Endothelial cell of umbilical vein (primary cell): ENCODE measurements at places on chromosomes 4 and X. TPM values are rescaled to one million over a fixed set of nuclear protein-coding genes. Genes with fewer than 3 reads are reported as not detected.

DNA sequence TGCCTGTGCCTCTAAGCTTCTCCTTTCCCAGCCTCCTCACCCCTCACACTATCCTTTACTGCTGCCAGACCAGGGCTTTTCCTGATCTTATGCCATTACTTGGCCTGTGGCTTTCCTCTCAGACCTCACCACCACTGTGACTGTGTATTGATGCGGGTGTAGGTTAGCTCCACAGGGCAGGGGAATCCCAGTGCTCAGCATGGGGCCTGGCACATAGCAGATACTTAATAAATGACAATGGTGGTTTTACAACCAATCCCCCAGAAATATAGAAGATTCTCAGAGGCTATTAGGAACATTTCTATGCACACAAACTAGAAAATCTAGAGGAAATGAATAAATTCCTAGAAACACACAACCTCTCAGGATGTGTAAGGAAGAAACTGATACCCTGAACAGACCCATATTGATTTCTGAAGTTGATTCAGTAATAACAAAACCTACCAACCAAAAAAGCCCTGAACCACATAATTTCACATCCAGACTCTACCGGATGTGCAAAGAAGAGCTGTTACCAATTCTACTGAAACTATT is 129.6 kb upstream of the QRFPR start:
- no peak overlapping the region for H3K4me3 ChIP-seq
- DNase-seq = no peak
- no peaks in the 10 kb centered on the region for H3K36me3 ChIP-seq
- no peak overlapping the region for H3K27ac ChIP-seq
- no peaks in the 10 kb centered on the region for H3K27me3 ChIP-seq

DNA sequence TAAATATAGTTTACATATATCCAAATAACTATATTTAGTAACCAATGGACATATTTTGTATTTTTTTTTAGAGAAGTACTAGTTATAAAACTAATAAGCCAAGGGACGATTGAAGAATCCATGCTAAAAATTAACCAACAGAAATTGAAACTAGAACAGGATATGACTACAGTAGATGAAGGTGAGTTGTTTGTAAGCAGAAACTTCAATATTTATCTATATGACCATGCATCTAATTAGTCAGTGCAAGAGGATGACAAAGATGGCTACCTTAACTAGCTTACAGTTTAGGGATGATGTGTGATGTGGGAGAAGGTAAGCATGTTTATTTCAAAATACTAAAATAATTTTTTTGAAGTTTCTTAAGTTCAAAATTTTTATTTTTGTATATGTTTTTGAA is 57.7 kb downstream of the HPGDS start:
- H3K27me3 ChIP-seq = no peaks in the 10 kb centered on the region
- no peak for DNase-seq
- H3K4me1 ChIP-seq = no peaks in the 10 kb centered on the region
- H3K4me3 ChIP-seq = no peak overlapping the region
- H3K27ac ChIP-seq = no peak overlapping the region
- peaks cover 2% of the 10 kb centered on the region for H3K36me3 ChIP-seq

- H3K4me3 ChIP-seq = no peak overlapping the region
- H3K4me1 ChIP-seq = no peaks in the 10 kb centered on the region
- H3K36me3 ChIP-seq = no peaks in the 10 kb centered on the region
- no peak overlapping the region for H3K27ac ChIP-seq
- DNase-seq = peak; percentile 11
Measured at GRCh38 chrX:100120956-100121355, 289.1 kb downstream of the PCDH19 start.

DNA sequence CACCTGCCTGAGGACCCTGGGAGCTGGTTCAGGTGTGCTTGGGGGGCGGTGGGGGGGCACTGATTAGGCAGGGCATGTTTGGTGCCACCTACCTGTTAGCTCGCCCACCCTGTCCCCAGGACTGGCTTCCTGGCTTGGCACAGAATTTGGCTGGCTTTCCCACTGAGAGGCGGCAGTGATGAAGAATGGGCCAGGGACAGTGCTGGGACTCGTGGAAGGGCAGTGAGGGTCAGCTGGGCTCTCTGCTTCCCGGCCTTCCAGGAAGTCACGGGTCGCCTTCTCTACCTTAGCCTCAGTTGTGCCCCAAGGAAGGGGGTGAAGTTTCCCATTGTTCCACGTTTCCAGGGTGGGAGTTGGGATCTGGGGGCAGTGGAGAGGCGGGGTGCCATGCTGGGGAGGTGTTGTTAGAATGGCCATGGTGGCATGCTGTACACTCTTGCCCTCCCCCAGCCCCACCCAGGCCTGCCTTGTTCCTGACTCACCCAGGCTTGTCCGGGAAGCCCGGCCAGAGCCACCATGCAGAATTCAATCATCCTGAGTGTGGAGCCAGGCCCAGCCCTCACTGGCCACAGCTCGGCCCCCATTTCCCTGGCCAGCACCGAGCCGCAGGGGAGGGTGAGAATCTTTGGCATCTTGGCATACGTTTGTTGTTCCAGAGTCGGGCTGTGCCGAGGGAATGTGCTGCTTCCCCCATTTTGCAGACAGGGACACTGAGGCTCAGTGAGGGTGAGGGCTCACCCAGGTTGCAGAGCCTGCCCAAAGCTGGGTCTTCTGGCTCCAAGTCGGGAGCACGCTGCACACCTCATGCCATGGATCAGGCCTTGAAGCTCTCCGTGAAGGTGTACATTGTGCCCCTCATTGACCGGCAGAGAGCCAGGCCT is 21.9 kb upstream of the GPR78 start:
- DNase-seq = no peak
- no peaks in the 10 kb centered on the region for H3K27me3 ChIP-seq
- H3K27ac ChIP-seq = no peak overlapping the region
- no peaks in the 10 kb centered on the region for H3K36me3 ChIP-seq
- no peaks in the 10 kb centered on the region for H3K4me1 ChIP-seq

- H3K4me3 ChIP-seq = no peak overlapping the region
- H3K4me1 ChIP-seq = no peaks in the 10 kb centered on the region
- DNase-seq = no peak
Measured at GRCh38 chr4:108570993-108571569, 49.3 kb upstream of the RPL34 start.

DNA sequence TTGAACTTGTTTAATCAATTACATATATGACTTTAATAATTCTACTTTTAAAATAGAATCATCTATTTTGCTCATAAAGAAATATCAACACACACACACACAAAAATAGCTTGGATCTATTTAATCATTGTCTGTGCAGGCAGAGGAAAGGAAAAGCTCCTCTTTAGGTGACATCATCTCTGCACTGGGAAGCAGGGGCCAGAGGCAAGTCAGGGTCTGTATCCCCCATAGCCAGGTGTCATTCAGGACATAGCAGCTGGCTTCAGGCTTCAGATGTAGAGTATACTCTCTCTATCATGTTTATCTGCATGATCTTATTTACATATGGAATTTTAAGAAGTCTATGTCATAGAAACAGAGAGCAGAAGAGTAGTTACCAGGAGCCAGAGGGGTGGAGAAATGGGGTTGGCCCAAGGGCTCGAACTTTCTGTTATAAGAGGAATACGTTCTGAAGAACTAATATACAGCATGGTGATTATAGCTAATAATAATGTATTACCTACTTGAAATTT is 110.4 kb upstream of the LDB2 start:
- no peak overlapping the region for H3K27ac ChIP-seq
- DNase-seq = no peak
- H3K36me3 ChIP-seq = no peaks in the 10 kb centered on the region
- no peaks in the 10 kb centered on the region for H3K27me3 ChIP-seq
- H3K4me1 ChIP-seq = peaks cover 10% of the 10 kb centered on the region

GRCh38 chr4:40265910-40266274 is 69.1 kb downstream of the RHOH start:
- H3K4me1 ChIP-seq = no peaks in the 10 kb centered on the region
- H3K27ac ChIP-seq = no peak overlapping the region
- no peaks in the 10 kb centered on the region for H3K27me3 ChIP-seq
- no peak overlapping the region for H3K4me3 ChIP-seq
- H3K36me3 ChIP-seq = no peaks in the 10 kb centered on the region

GRCh38 chr4:52103319-52103718 is 52.2 kb downstream of the SPATA18 start:
- H3K4me3 ChIP-seq = no peak overlapping the region
- no peak overlapping the region for H3K27ac ChIP-seq
- H3K27me3 ChIP-seq = no peaks in the 10 kb centered on the region
- no peaks in the 10 kb centered on the region for H3K36me3 ChIP-seq
- DNase-seq = peak; percentile 7

DNA sequence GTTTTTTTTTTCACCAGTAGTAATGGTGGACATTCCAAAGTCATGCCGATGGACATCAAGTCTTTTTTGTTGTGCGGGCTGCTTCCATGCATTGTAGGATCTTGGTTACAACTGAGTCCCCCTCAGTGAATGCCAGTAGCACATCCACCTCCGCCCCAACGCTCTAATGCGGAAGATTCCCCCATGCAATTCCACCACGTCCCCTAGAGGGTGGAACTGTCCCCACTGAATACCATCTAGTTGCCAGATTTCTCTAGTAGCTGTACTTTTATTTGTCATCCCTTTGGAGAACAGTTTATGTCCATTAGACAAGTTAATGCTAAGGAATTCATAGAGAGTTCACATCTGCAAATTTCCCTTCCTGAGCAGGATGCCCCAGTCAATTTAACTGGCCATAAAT is 6.7 kb downstream of the SHISA3 start:
- no peaks in the 10 kb centered on the region for H3K27me3 ChIP-seq
- H3K27ac ChIP-seq = no peak overlapping the region
- H3K36me3 ChIP-seq = no peaks in the 10 kb centered on the region

GRCh38 chrX:149572743-149573142 is 14.5 kb downstream of the MAGEA9B start:
- no peaks in the 10 kb centered on the region for H3K36me3 ChIP-seq
- no peak overlapping the region for H3K27ac ChIP-seq
- no peaks in the 10 kb centered on the region for H3K27me3 ChIP-seq
- H3K4me1 ChIP-seq = no peaks in the 10 kb centered on the region
- DNase-seq = no peak

GRCh38 chrX:118862091-118862490 is 38.5 kb downstream of the ZCCHC12 start:
- no peaks in the 10 kb centered on the region for H3K36me3 ChIP-seq
- H3K4me3 ChIP-seq = no peak overlapping the region
- H3K27me3 ChIP-seq = no peaks in the 10 kb centered on the region
- H3K27ac ChIP-seq = no peak overlapping the region
- no peak for DNase-seq

GRCh38 chr4:31548823-31549222 is 828.7 kb downstream of the PCDH7 start:
- no peak overlapping the region for H3K27ac ChIP-seq
- H3K27me3 ChIP-seq = no peaks in the 10 kb centered on the region
- no peaks in the 10 kb centered on the region for H3K36me3 ChIP-seq
- H3K4me1 ChIP-seq = no peaks in the 10 kb centered on the region
- no peak for DNase-seq

DNA sequence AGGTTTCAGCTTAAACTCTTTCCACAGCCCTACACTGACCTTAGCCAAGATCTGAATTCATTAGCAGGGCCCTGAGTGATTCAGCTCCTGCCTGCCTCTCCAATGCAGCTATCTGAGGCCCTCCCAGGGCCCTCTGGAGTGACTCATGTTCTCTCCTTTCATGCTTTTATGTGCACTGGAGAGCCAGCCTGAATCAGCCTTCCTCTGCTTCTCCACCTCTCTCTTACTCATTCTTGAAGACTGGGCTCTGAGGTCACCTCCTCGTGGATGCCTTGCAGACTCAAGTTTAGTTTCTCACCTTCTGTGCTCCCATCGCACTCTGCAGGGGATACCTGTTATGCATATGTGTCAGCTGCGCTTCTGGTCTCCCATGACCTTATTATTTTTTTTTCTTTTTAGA is 3.1 kb upstream of the OCIAD2 start:
- H3K27me3 ChIP-seq = no peaks in the 10 kb centered on the region
- H3K4me1 ChIP-seq = peaks cover 39% of the 10 kb centered on the region
- H3K4me3 ChIP-seq = no peak overlapping the region
- peak overlapping the region; percentile 1 for H3K27ac ChIP-seq
- H3K36me3 ChIP-seq = no peaks in the 10 kb centered on the region

- H3K27me3 ChIP-seq = no peaks in the 10 kb centered on the region
- no peaks in the 10 kb centered on the region for H3K4me1 ChIP-seq
- no peak for DNase-seq
Measured at GRCh38 chr4:89514811-89515210, 207.2 kb upstream of the GPRIN3 start.

DNA sequence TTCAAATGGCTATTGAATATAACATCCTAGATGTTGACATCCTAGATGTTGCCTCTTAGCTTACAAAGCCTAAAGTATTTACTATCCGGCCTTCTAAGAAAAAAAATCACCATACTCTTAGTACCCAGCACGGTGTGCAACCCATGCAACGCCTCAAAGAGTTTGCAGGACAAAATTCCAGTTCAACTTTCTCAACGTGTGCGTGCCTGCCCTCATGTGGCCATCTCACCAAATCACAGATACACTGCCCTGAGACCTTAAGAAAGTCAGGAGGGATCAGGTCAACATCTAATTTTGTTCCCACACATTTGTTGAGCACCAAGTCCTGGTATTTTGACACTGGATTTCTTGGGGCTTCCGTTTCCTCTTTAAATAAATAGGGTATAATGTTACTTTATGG is 68.3 kb downstream of the CRMP1 start:
- peaks cover 23% of the 10 kb centered on the region for H3K4me1 ChIP-seq
- H3K4me3 ChIP-seq = no peak overlapping the region
- peak; percentile 58 for DNase-seq
- no peaks in the 10 kb centered on the region for H3K27me3 ChIP-seq

DNA sequence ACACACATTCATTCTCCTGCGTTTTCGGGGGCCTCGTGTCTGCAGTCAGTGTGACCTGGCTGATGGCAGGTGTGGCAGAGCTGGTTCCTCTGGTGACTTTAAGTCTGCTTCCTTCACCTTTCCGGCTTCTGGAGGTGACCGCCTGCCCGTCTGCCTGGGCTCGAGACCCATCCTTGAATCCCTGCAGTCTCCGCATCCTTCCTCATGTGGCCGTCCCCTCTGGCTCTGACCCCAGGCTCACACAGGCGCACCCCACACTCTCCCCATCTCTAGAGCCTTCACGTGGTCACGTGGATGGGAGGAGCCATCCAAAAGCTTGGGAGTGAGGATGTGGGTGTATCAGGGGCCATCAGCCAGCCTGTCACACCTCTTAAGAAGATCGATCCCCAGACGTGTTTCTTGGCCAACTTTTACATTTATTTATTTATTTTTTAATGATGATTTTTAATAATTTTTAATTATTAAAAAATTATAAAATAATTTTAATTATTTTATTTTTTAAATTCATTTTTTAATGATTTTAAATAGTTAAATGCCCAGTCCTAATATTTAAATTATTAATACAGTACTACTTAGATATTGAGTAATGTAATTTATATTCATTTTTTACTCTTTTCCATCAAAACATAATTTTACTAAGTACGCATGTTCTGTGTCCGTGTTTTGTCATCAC is 20.9 kb downstream of the RGS12 start:
- DNase-seq = no peak
- H3K36me3 ChIP-seq = peaks cover 3% of the 10 kb centered on the region
- no peak overlapping the region for H3K4me3 ChIP-seq
- H3K4me1 ChIP-seq = no peaks in the 10 kb centered on the region
- H3K27ac ChIP-seq = no peak overlapping the region

GRCh38 chr4:161419822-161420221 is 744.0 kb downstream of the FSTL5 start:
- H3K27ac ChIP-seq = no peak overlapping the region
- H3K4me1 ChIP-seq = no peaks in the 10 kb centered on the region
- H3K27me3 ChIP-seq = no peaks in the 10 kb centered on the region
- DNase-seq = peak; percentile 25
- no peaks in the 10 kb centered on the region for H3K36me3 ChIP-seq

Gene S100G
- total RNA-seq = not detected in 2 replicates

Gene ADGRG4
- 0.04 and 0.05 TPM in 2 replicates for total RNA-seq

Gene RTL3
- not detected in 2 replicates for total RNA-seq

Gene SOWAHD
- total RNA-seq = not detected in 2 replicates

Gene HPGD
- total RNA-seq = not detected in 2 replicates

Gene EBP
- 102 and 114 TPM in 2 replicates for total RNA-seq

Gene ARX
- total RNA-seq = not detected in 2 replicates

Gene HSD17B13
- total RNA-seq = not detected in 2 replicates

Gene TEX13D
- not detected in 2 replicates for total RNA-seq

Gene EXOC1L
- not detected in 2 replicates for total RNA-seq

Gene GSX2
- total RNA-seq = not detected in 2 replicates

Gene ADGRL3
- 0.05 TPM in 1 of 2 replicates, not detected in the other for total RNA-seq
